ENCODE measurements at places on chromosomes 7 and 10.

- peak; percentile 2 for DNase-seq
These were observed 1.2 kb upstream of the INPP5A start for GRCh38 chr10:132536241-132536876.

DNA sequence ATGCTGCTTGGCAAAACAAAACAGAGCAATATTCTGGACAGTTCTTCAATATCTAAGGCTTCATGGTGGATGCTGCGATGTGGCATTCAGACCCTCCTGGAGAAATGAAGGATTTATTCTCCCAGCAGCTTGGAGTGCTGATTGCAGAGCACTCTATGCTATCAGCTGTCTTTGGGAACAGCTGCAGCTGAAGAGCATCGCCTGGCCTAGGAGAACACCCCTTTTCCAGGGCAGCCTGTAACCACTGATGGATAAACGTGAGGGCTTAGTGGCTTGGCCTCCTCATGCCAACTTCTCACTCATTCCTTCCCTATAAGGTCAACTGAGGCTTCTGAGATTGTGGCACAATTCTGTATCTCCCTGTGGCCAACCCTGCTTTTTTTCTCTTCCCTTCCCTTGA, 638.1 kb upstream of the CNTNAP2 start:
- DNase-seq: no peak

DNA sequence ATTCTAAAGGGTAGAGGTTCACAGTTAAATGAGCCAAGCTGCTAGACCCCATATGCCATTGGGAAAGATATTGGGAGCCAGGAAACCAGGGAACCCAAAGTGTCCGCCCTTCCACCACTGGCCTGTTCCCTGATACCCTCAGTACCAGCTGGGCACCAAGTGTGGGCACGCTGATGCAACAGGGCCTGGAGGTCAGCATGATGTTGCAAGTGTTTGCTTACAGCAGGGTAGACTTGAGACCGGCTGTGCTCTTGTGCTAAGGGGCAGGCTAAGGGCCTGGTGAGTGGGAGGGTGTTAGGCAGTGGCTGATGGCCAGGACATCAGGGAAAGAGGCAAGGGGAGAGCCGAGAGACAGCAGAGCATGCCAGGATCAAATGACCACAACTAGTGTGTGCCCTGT, 21.0 kb upstream of the MYL7 start:
- no peak for DNase-seq

DNA sequence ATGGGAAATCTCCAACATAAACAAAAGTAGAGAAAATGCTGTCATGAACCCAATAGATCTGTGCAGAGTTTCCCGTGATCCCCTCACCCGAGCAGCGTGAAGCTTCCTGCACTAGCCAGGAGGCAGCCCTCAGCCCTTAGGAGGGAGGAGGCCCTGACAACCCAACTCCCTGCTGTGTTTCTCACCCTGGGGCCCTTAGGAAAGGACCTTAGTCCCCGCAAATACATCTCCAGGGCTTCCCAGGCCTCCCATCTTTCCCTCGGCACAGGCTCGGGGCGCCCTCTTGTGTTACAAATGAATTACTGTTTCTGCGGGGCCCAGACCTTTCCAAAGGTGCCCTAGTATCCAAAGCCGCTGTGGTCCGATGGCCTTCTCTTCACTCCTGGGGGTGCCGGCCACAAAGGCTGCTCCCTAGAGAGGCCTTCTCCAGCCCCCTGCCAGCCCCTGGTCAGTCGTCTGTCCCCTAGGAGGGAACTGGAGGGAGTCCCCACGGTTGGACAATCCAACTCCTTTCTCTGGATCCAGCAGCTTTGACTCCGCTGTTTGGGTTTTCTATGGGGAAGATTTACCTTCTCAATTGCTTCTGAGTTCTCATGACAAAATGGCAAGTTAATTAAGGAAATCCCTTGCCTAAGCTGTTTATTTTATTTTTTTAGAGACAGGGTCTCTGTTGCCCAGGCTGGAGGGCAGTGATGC, 49.9 kb upstream of the SH2B2 start:
- no peak for DNase-seq

DNA sequence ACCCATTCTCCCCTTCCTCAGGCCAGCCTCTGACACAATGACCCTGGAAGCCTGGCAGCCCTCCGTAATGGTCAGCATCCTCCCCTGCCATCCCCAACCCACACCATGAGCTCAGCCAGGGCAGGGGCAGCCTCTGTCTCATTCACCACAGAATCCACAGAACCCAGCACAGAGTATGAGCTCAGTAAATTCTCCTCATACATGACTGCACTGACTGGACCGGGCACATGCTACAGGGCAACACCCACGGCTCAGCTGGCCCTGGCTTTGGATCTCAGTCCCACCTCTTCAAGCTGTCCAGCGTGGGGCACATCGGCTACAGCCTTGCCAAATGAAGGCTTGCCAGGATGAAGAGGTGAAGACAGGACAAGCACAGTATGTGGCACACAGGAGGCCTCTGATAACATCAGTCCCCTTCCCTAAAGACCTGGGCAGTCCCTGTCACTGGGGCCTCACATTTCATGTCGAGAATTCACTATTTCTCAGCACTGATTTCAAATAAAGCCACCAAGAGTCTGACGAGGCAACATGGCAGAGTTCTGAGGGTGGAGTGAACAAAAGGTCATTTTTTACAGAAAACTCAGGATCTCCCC, 7.9 kb downstream of the GPRIN2 start:
- no peak for DNase-seq

- DNase-seq: no peak
These were observed 176.9 kb downstream of the PTPRN2 start for GRCh38 chr7:158410720-158411119.

DNA sequence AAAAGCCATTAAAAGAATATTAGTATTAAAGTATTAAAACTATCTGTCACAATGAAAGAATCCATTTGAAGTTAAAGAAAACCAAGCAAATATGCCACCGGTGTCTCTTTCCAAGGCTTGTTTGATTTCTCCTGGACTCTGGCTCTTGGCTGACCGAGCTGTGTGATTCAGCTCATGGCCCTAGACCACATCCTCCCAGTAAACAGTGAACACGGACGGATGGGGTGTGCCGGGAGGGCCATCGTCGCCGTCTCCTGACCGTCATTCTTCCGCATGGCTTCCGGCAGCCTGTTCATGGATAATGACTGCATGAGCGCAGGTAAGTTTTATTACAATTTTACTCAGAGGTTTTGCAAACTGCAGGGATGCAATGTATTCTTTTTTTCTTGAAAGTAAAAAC, 218.5 kb downstream of the DNAJB6 start:
- no peak for DNase-seq

DNA sequence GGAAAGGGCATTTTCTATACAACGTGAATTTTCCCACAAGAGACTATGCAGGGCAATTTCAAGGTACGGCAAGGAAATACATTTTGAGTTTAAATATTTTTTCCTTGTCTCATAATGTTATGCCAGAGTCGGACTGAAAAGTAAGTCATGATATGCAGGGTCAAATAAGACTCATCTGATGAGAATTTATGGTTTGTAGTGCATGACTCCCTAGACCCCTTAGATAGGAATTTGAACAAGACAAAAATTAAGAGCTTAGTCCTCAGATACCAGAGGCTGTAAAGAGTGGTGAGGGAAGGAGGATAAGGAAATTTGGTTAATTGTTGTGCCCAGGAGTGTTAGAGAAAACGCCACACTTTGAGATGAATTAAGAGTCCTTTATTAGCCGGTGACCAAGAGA, 616.6 kb downstream of the XPNPEP1 start:
- no peak for DNase-seq

DNA sequence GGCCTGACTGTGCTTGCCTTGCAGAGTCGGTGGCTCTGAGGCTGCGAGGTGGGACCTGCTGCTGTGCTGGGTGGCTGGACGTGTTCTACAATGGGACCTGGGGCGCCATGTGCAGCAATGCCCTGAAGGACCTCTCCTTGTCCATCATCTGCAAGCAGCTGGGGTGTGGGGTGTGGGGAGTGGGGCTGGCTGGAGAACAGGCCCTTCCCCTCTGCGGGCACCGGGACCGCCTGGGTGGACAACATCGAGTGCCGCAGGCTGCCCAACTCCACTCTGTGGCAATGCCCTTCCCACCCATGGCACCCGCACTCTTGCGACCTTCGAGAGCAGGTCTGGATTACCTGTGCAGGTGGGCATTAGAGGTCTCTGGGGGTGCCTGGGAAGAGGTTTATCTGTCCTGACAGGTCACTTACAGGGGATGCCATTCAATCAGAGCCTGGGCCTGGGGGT, 10.9 kb downstream of the SCART1 start:
- no peak for DNase-seq

DNA sequence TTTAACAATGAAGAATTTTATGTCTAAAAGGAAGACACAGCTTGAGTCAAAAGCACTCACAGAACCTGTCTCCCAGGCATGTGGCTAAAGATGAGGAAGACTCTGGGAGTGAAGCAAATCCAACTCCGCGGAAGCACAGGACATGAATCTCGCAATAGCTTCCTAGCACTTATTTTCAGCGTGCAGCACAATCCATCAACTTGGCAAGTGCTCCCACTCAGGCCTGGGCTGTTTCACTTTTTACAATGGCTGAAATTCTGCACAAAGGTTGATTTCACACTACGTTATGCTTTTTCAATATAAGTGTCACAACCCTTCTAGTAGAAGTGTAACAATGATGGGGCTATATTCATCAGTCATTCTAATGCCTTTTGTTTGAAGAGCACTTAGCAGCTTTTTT, 180.2 kb downstream of the XPNPEP1 start:
- DNase-seq: no peak

- no peak for DNase-seq
These were observed 115.5 kb downstream of the ITIH5 start for GRCh38 chr10:7551289-7551688.

DNA sequence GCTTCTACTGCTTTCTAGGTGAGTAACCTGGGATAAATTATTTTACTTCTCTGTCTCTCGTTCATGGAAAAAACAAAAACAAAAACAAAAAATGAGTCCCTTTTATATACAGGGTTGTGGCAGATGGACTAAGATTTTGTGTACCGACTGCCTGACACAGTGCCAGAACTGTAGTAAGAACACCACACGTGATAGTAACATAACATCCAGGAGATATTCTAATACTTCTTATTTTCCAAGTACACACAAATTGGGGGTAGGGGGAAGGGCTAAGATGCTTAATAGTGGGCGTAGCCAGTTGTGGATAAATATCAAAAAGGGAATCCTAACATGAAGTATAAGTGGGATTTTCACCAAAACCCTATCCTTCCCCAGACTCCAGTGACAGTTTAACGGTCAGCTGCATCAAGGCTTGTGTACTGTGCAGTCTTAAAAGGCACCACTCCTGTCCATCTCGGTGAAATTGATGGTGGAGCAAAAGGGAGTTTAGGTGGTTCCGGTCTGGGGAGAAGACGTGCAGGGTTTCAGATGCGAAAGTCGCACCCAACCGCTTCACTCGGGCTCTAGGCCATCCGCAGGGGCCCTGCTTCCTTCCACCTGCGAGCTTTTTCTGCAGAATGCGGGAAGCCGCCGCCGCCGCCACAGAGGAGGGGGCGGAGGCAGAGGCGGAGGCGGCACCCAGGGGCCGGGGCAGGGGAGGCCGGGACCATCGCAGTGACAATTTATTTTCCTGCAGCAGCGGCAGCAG, at the start of gene STAMBPL1:
STAMBPL1 (plus strand) TSS at position 712 of the 748 bp plus-strand sequence. CDS start 21,464 bp downstream, outside the sequence.
- no peak for DNase-seq

- DNase-seq: no peak
These were observed 1.2 kb downstream of the OPN4 start for GRCh38 chr10:86655596-86655995.

GRCh38 chr7:144763291-144763690, 72.6 kb downstream of the TPK1 start:
- no peak for DNase-seq

- DNase-seq: no peak
These were observed 5.7 kb downstream of the STK17A start for GRCh38 chr7:43588477-43589132.

DNA sequence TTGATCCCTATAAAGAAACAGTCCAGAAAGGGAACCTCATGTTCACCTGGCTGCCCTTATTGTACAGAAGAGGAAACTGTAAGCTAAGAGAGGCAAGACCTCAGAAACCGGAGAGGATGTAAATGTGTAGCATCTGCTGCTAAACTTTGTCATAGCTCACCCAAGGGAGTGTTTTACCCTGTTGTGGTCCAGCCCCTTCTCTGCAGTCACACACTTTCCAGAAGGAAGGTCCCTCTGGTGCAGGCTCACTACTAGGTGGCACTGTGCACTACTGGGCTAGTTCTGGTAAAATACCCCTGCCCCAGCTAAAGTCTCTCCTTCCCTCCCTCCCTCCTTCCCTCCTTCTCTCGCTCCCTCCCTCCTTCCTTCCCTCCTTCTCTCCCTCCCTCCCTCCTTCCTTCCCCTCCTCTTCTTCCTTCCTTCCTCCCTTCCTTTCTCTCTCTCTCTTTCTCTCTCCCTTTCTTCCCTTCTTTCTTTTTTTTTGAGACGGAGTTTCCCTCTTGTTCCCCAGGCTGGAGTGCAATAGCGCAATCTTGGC, 42.5 kb upstream of the LCOR start:
- DNase-seq: no peak

- no peak for DNase-seq
These were observed 350.9 kb downstream of the ANKRD30A start for GRCh38 chr10:37476285-37476684.

- no peak for DNase-seq
These were observed 6.1 kb upstream of the SLC29A4 start for GRCh38 chr7:5276611-5277010.

All from thoracic aorta (tissue), 2 donors.